Stimulated activated CD4-positive, alpha-beta T cell treated with anti-CD3 and anti-CD28 coated beads, Interleukin-2, amount 100 ng/mL, for 24 hours (primary cell): ENCODE measurements at places on chromosomes 13 and 19.

DNA sequence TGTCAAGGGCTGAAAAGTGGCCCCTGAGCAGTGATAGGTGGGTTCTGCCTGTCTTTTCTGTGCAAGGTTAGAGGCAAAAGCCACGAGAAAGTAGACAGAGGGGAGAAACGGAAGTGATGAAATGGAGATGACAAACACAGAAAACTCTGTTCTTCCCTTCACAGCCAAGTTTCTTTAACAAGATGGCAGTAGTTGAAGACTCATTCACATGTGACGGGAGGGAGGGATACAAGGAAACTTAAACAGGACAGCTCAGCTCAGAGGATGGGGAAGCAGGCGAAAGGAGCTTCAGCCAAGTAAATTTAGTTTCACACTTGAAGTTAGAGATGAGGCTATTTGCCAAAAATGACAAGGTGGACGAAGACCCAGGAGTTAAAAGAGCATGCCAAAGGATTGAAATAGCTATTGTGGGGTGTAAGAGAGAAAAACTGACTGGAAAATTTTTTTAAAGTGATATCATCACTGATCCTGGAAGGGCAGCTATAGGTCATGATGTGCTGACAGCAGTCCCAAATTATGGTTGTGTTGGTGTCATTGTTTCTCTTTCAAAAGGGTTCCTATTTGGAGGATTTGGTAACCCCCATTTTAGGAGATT lies 347.9 kb downstream of the EFNB2 start:
- no peak for DNase-seq

GRCh38 chr19:50007170-50007569 lies 18.0 kb downstream of the VRK3 start:
- DNase-seq = no peak

- no peak for DNase-seq
Measured at GRCh38 chr13:95260031-95260525, 41.2 kb downstream of the ABCC4 start.

GRCh38 chr19:3034656-3035541 lies 5.8 kb upstream of the TLE2 start:
- peak; percentile 63 for DNase-seq

GRCh38 chr19:11405846-11406643 lies 13.1 kb downstream of the RGL3 start:
- peak; percentile 50 for DNase-seq

GRCh38 chr13:41700790-41701310 lies 243.5 kb downstream of the RGCC start:
- no peak for DNase-seq

DNA sequence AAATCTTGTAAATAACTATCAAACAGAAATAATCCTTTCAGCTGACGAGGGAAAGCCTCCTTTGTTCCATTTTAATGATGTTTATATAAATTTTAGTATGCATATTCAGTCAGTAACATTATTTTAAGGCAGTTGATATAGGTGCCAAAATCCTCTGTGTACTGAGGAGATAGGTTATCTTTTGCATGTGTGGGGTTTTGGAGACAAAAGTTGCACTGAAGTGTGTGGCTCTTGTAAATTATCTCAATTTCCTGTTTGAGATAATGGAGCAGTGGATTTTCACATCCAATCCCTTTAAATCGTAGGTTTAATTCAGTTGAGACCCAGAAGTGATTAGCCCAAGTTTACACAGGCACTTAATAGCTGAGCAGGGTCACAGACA lies 106.6 kb downstream of the RGCC start:
- no peak for DNase-seq

GRCh38 chr19:28334419-28334818 lies 878.5 kb downstream of the UQCRFS1 start:
- DNase-seq = no peak

DNA sequence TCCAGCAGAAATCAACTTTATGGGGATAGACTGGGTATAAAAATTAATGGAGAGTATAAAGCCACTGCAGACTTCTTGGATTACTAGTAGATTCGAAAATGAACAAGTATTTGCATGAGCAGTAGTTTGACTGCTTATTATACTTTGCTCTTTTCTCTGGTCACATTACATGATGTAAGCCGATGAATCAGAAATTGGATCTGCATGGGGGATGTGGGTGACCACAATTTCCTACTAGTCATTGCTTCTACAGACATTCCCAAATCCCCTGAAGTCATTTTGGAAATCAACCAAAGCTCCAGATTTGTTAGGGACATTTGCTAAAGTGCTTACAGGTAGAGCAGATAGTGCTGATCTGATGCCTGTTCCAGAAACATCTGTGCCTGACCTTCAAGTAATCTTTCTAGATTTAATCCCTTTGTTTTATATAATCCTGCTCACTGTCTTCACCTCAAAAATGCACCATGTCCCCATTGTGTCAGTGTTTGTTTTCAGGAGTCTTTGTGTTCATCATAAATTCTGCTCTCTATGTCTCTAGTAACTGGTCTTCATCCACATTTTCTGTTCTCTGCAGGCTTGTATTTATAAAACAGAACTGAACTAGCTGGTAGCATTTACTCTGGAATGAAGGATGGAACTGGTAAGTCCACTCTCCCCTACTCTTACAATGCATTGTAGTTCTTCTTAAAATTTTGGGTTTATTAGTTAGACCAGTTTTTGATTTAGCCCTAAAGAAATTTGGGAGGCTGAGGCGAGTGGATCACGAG lies 201.5 kb upstream of the CSNK1A1L start:
- DNase-seq = no peak

DNA sequence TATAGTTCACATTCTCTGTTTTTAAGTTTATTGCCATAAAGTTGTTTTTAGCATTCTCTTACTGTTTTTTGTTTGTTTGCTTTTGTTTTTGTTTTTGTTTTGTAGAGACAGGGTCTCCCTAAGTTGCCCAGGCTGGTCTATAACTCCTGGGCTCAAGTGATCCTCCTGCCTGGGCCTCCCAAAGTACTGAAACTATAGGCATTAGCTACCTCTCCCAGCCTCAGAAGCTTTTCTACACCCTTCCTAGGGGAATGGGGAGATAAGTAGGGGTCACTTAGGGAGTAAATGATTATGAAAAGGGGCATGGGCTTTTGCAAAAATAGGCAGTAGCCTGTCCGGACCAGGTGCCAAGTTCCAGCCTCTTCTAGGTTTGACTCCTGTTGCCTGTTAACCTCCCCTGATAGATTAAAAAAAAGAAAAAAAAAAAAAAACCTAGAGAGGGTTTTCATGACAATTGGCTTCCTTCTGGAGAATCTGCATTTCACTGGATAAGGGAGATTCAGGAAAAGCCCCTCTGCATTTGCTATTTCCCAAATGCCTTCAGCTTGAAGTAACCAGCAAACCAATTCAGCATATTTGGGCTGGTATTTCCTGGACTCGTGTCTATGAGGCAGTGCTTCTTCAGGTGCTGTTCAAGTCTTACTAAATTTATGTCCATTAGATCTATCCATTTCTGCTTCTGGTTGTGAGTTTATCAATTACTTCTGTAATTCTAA lies 216.8 kb downstream of the TM9SF2 start:
- no peak for DNase-seq

GRCh38 chr19:49716154-49716553 lies 25.2 kb downstream of the CPT1C start:
- no peak for DNase-seq

- DNase-seq = no peak
Measured at GRCh38 chr13:107473253-107473652, 742.1 kb downstream of the LIG4 start.

GRCh38 chr19:46990991-46991676 lies 28.5 kb upstream of the NPAS1 start:
- peak; percentile 73 for DNase-seq

GRCh38 chr19:6766357-6767080 lies 716 bp downstream of the SH2D3A start:
- no peak for DNase-seq

- peak; percentile 85 for DNase-seq
Measured at GRCh38 chr19:51016798-51017683, 2.5 kb downstream of the KLK10 start.

DNA sequence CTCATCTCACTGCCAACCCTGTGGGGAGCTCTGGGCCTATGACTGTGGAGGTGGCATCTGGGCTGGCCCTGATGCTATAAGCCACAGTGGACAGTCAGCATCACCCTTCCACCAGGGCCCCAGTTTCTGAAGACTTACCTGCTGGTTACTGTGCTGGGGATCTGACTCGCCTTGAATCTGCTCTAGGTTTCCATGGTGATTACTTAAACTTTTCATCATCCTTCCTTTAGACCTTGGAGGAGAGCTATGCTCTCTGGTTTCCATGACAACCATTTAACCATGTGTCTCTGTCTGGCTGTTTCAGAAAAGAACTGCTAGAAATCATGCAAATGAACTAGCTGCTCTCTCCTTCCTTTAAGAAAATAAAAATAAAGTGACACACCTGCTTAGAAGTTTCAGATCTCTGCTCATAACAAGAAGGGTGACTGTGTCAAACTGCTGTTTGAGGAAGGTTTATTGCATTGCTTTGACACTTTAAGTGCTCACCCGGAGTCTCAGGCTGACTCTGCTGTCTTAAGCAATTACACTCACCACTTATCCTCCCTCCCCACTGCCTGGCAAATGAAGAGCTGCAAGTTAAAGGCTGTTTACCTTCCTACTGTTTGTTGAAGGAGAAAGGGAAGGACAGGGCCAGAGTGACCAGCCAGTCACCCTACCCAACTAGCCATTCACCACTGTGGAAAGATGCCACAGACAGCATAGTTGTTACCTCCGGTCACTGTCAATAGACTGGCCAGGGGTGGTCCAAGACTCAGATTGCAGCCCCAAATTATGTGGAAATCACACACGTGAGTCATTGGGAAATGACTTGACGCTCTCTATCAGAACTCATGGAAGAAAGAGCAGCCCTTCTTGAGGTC lies 87.6 kb downstream of the HSPH1 start:
- DNase-seq = peak; percentile 24

GRCh38 chr19:11260996-11261395 lies 1.3 kb downstream of the DOCK6 start:
- no peak for DNase-seq

DNA sequence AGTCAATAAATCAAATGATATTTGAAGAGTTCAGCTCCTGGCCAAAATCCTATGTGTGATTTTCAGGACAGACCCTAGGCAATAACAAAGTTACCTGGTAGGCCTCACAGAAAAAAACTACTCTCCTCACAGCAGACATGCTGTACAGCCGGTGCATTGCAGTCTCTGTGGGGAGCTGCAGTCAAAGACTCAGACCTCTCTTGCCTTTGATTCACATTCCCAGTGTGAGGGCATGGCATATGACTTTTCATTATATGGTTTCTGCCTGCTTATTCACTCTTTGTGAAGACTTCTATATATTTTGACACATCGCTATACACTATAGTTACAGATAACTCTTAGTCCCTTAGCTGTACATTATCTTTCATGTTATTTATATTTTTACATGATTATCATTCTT lies 2684.3 kb upstream of the PCDH20 start:
- DNase-seq = no peak

- no peak for DNase-seq
Measured at GRCh38 chr13:44435919-44436510, 62.4 kb downstream of the SERP2 start.

- no peak for DNase-seq
Measured at GRCh38 chr13:76127922-76128321, 491.8 kb downstream of the LMO7 start.

DNA sequence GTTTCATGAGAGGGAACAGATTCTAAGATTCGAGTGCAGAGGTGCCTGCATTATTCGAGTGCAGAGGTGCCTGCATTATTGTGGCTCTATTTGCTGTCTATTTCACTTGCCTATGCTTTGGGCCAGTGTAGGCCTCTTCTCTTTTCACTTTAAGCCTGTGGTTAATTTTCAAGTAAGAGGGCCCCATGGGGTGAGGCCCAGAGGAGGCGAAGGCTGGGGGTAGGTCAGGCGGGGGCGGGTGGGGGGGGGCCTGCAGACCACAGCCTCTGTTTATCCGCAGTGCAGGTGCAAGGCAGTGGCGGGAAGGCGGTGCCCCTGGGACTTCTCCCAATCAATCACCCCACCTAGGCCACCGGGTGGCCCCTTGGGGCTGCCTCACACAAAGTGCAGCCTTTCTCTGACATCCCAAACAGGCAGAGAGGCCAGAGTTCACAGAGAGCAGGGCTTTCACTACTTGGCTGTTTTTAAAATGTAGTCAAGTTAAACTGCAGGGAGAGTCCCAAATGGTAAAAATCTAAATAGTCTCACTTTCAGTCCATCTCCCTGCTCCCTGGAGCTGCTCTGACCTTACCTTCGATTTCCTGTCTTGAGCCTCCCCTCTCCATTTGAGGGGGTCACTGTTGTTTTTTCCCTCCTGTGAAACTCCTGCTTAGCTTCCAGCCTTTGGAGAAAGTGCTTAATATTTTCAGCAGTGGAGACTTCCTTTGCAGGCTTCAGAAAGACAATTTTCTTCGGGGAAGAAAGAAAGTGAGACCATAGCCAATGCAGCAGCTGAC lies 249.0 kb downstream of the DLEU7 start:
- DNase-seq = peak; percentile 27

DNA sequence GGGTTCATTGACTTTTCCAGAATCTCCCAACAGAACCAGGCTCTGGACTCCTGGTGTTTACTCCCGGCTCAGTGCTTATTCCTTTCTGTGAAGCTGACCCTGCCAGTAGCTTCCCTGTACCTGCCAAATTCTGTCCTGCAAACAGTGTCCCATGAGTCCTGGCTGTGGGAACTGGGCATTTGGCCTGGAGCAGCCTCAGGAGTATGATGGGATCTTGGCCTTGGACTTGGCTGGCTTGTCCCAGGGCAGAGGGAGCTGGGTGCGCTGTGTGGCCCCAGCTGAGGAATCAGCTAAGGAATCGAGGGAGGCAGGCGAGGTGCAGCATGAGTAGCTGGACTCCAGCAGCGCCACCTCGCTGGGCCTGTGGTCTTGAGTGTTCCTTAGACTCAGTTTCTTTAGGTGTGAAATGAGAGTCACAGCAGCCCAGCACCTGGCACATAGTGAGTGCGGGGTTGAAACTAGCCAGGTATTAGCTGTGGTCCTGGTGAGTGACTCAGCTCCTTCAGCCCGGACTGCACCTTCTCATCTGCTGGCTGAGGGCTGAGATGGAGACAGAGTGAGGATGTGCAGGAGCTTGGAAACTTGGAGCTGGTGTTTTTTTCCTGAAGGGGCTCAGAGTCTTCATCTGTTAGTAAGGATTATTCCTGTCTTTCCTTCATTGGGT lies 10.4 kb downstream of the CLASRP start:
- no peak for DNase-seq

GRCh38 chr13:25778808-25779305 lies 273.0 kb downstream of the SHISA2 start:
- DNase-seq = no peak

DNA sequence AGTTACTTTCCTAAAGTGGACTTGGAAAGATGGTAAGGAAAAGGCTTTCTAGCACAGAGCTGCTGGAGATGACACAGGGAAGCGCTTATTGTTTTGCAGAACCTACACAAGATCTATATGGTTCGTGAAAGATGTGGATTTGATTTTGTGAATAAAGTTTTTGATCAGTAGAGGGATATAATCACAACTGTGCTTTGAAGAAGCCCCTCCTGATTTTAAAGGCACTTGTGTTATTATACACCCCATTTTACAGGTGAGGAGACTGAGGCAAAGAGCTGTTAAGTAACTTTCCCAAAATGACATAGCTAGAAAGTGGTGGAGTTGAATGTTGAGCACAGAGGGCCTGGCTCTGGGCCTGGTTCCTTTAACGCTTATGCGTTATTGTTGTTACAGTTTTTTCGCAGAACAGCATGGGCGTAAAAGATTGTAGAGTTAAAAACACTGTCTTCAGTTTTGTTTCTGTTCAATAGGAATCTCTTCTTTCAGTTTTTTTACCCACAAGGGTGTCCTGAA lies 1.4 kb downstream of the TDRD3 start:
- DNase-seq = no peak

- DNase-seq = no peak
Measured at GRCh38 chr13:21530656-21531055, 71.6 kb upstream of the ZDHHC20 start.

- DNase-seq = no peak
Measured at GRCh38 chr19:8036434-8037099, 16.0 kb upstream of the CCL25 start.

- no peak for DNase-seq
Measured at GRCh38 chr13:40578055-40578454, 88.4 kb downstream of the FOXO1 start.
